Stimulated activated effector memory CD8-positive, alpha-beta T cell treated with anti-CD3 and anti-CD28 coated beads, Interleukin-12 subunit alpha, Interleukin-12 subunit beta, amount 100 ng/mL, for 72 hours (primary cell): ENCODE measurements at places on chromosomes 2 and 18.

- DNase-seq = no peak
These were observed 118.7 kb downstream of the HAUS1 start for GRCh38 chr18:46222710-46223360.

- no peak for DNase-seq
These were observed 6.0 kb downstream of the ITM2C start for GRCh38 chr2:230870544-230871360.

- no peak for DNase-seq
These were observed 219.5 kb upstream of the TANK start for GRCh38 chr2:160940699-160941098.

- DNase-seq = no peak
These were observed 11.0 kb downstream of the CCBE1 start for GRCh38 chr18:59686260-59686659.

DNA sequence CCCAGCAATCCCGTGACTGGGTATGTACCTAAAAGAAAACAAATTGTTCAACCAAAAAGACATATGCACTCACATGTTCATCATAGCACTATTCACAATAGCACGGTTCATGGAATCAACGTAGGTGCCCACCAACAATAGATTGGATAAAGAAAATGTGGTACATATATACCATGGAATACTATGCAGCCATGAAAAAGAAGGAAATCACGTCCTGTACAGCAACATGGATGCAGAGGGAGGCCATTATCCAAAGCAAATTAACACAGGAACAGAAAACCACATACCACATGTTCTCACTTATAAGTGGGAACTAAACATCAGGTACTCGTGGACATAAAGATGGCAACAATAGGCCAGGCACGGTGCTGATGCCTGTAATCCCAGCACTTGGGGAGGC, 207.9 kb upstream of the TNP1 start:
- DNase-seq = no peak

DNA sequence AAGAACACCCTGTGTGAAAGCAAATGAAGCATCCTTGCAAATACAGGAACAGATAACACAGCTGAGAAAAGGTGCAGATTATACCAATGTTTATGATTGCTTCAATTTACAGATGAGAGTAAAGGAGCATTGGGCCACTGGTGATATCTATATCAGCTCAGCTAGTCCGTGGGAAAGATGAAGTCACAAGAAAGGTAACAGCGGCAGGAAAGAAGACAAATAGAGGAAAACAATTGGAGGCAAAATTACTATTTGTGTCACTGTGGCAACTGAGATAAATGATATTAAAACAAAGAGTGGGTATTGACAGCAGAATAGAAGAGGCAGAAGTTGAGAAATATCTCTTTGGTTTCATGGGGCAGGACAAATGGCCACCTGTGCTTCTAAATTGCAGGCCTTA, 121.2 kb upstream of the CAVIN2 start:
- DNase-seq = no peak

GRCh38 chr18:41655074-41655473, 300.0 kb upstream of the PIK3C3 start:
- DNase-seq = no peak

DNA sequence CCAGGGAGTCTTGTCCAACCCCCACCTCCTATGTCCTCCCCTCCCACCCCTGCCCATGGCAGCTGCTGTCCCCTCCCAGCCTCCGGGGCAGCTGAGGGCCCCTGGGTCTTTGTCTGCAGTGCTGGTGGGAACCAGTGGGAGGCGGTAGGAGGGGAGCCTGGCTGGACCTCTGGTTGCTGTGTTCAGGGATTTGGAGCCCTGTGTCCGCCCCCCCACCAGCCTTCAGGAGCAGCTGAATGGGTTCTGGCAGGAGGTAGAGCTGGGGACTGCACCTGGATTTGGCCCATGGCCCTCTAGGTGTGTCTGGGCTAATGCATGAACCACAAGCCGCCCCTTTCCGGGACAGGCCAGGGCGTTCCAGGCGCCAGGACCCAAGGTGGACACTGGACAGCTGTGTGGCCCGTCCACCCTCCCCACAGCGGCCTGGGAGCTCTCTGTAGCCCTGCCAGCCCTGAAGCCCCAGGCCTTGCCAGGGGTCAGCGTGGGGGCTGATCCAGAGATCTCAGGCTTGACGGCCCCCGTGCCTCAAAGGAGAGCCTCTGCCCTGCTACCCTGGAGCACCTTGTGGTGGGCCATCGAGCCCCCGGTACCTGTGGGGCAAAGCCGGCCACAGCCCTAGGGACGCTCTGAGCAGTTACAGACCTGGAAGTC, 25.4 kb downstream of the GPC1 start:
- no peak for DNase-seq

GRCh38 chr2:28347596-28347995, 45.1 kb upstream of the FOSL2 start:
- no peak for DNase-seq

- no peak for DNase-seq
These were observed 26.6 kb upstream of the NT5DC4 start for GRCh38 chr2:112694182-112694581.

DNA sequence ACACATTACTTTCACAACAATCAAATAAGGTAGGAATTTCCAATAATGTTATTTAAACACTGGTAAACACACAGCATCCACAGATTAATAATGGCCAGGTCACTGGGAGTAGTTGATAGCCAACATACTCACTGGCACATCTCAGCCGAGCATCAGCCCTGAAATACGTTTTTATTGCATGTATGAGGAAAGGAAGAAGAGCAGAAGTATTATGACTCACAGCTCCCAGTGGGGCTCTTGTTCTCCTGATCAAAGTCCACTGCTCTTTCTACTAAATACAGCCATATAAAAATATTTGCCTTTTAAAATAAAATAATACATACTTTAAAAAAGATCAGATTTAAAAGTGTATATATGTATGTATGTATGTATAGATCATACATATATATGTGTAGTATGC, 999.6 kb downstream of the SUCLG1 start:
- no peak for DNase-seq

DNA sequence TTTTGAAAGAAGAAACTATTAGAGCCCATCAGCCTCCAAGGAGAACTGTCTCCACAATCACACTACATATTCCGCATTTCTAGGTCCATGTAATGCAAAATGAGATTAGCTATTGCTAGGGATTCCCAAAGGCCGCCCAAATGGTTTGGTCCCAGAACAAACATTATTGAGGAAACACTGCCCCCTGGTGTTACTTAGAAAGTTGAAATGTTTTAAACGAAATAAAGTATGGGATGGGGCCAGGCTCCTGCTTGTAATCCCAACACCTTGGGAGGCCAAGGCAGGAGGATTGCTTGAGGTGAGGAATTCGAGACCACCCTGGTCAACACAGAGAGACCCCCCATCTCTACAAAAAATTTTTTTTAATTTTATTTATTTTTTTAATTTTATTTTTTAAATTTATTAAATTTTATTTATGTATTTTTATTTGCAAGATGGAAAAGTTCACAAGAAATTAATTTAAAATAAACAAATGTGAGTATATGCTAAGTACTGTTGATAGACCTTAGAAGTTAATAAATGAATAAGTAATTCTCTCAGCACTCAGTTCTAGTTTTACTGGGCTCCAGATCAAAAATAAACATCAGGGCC, 5.5 kb downstream of the NHEJ1 start:
- no peak for DNase-seq

- no peak for DNase-seq
These were observed 21.6 kb downstream of the AQP12A start for GRCh38 chr2:240713071-240713927.

DNA sequence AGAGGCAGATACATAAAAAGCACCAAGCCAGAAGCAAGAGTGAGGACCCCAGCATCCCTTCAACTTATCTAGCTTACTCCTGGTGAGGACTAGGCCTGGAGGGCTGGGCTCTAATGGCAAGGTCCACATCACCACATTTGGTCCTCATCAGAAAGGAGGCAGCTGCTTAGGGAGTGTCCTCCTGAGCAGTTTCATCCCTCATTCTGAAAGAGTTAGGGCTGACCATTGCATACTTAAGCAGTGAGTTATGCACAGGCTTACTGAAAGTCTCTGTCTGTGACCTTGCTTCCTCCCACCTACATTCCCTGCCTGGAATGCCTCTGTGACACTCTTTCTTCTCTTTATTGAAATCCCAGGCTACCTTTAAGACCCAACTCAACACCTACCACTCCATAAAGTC, 301.8 kb upstream of the ACVR2A start:
- no peak for DNase-seq

GRCh38 chr18:42156281-42156680, 201.2 kb downstream of the PIK3C3 start:
- no peak for DNase-seq

- DNase-seq = no peak
These were observed 519.7 kb downstream of the PLCL1 start for GRCh38 chr2:198324071-198324470.
